Effector CD8-positive, alpha-beta T cell (primary cell): ENCODE measurements at places on chromosomes 2 and 18.

DNA sequence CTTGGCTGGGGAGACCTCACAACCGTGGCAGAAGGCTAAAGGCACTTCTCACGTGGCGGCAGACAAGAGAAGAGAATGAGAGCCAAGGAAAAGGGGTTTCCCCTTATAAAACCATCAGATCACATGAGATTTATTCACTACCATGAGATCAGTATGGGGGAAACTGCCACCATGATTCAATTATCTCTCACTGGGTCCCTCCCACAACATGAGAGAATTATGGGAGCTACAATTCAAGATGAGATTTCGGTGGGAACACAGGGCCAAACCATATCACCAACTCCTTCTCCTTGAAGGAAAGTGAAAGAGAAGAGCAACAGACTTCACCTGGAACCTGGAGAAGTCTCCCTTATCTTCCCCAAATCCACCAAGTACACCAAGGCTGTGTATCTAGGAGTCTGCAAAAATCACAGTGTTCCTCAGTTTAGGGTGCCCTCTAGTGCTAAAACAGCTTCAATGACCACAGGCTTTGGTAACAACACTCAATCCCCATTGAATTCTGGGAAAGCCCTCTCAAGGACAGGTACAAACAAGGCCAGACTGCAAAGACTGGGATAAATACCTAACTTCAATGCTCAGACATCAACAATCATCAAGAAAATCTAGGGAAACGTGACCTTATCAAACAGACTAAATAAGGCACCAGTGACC lies 148.8 kb upstream of the SRD5A2 start:
- no peak for DNase-seq

GRCh38 chr2:210128961-210129360 lies 42.2 kb downstream of the KANSL1L start:
- DNase-seq = no peak

DNA sequence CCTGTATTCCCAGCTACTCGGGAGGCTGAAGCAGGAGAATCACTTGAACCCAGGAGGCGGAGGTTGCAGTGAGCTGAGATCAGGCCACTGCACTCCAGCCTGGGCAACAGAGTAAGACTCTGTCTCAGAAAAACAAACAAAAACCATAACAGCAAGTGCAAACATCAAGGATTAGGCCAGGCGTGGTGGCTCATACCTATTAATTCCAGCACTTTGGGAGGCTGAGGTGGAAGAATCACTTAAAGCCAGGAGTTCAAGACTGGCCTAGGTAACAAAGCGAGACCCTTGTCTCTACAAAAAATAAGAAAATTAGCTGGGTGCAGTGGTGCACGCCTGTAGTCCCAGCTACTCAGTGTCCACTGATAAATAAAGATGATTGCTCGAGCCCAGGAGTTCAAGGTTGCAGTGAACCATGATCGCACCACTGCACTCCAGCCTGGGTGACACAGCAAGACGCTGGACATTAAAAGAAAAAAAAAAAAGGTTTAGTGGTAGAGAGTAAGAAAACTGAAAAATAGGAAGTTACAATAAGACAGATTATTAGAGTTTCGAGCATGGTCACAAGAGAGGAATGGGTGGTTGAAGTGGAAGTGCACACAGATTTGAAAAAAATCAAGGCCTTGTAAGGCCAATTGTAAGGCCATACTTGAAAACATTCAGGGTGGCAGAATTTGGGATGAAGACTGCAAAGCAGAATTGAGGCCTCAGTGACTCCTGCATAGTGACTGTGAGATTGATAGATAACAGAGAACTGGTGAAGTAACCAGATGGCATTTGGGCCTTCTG lies 6.4 kb upstream of the KCMF1 start:
- no peak for DNase-seq

DNA sequence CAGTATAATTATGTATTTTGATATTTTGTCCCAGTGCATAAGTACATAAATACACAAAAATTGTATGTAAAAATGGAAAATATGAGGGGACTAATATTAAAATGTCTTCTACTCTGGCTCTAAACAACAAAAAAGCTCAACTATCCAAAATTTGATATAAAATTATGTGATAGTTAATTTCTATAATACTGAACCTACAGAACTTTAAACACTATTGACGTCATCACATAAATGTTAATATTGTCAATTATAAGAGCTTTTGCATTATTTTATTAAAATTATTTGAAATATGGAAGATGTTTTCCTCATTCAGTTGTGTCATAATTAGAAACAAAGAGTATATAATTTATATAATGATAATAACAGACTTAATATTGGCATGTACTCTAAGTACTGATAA lies 1139.7 kb upstream of the TMEFF2 start:
- no peak for DNase-seq

DNA sequence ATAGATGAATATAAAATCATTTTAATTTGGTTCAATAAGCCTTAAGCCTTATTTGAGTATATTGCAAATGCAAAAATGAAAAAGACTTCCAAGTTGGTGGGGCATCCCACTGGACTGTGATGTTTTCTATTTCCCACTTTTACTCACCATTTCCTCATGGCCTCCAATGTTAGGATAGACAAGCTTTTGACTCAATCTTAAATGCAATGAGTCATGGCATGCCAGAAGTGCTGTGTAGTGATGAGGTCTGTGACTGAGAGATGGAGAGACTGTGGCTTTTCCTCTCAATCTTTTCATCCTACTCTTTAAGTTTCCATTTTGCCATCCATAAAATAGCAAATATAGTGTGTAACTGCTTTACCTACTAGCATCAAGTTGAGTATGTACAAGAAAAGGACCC lies 1401.2 kb upstream of the CELF4 start:
- no peak for DNase-seq

- DNase-seq = no peak
These were observed 161.8 kb downstream of the DLGAP1 start for GRCh38 chr18:4293337-4293736.

DNA sequence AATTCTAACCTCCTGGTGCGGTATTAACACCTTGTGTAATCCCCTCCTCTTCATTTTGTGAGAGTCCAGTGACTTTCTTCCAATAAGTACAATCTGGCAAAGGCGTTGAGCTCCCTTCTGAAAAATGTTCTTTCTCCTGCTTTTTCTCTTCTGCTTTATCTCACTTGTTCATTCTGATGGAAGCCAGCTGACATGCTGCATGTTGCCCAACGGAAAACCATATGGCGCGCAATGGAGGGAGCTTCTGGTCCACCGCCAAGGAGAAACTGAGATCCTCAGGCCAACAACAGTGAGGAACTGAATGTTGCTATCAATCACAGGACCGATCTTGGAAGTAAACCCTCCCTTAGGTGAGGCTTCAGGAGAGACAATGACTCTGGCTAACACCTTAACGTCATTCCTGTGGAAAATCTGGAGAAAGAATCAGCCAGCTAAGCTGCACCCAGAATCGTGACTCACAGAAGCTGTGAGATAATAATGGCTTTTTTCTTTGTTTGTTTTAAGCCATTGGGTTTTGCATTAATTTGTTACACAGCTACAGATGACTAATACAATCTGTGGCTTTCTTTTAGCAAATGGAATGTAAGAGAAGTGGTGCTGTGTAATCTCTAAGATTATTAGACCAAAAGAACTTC lies 1323.9 kb upstream of the DDX18 start:
- no peak for DNase-seq

DNA sequence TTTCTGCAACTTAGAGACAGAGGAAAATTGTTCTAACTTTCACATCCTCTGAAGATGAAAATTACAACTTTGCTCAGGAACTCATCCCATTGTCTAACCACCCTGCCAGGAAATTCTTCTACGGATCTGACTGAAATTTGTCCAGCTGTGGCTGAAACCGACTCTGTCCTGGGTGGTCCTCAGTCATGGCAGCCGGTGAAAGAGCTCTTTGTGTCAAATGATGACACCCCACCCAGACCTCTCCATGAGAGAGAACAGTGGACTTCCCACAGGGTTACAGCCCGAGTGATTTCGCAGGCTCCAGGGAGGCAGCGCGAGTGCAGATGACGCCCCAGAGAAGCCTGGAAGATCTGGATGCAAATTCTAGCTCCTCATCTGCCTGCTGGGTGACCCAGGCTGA lies 65.1 kb upstream of the TRIB2 start:
- no peak for DNase-seq

- DNase-seq = no peak
These were observed 18.2 kb upstream of the BOK start for GRCh38 chr2:241540401-241540770.

DNA sequence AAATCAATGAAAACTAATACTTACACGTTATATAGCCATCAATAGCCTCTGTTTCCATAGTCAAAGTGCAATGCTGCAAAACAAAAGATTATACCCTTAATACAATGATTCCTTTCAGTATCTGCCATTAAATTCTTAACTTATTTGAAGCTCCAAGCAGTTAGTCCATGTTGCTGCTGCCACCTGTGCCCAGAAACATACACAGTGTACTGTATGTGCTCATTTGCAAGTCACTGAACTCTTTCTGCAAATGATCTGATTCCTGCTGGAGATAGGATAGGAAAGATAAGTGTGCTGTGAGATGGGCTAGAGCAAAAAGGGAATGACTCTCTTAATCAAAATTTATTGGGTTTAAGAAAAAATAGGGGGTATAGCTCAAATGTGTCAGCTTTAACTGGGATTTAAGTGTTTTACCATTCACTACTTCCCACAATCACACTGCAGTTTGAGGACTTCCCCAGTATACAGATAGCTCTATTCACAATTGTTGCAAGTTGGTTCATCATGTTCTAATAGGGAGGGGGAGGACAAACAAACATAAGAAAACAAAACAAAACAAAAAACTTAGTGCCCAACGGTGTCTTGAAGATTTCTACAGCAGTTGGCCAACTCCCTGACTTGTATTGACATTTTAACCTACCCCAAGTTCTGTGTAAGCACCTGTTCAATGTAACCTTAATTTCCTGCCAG lies 2.7 kb downstream of the IKZF2 start:
- DNase-seq = no peak

DNA sequence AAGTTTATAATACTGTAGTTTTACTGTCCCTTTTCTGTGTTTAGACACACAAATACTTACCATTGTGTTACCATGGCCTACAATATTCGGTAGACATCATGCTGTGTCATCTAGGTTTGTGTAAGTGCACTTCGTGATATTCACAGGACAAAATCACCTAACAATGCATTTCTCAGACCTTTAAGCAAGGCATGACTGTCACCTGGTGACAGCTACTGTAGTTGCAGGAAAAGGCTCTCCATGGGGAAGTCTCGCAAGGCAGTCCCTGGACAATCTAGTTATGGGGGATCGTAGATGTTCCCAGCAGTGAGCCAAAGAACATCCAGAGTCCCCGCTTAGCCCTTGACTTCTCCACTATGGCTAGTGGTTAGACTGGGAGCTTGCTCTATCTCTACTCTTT lies 73.1 kb downstream of the EIF2AK3 start:
- DNase-seq = no peak

DNA sequence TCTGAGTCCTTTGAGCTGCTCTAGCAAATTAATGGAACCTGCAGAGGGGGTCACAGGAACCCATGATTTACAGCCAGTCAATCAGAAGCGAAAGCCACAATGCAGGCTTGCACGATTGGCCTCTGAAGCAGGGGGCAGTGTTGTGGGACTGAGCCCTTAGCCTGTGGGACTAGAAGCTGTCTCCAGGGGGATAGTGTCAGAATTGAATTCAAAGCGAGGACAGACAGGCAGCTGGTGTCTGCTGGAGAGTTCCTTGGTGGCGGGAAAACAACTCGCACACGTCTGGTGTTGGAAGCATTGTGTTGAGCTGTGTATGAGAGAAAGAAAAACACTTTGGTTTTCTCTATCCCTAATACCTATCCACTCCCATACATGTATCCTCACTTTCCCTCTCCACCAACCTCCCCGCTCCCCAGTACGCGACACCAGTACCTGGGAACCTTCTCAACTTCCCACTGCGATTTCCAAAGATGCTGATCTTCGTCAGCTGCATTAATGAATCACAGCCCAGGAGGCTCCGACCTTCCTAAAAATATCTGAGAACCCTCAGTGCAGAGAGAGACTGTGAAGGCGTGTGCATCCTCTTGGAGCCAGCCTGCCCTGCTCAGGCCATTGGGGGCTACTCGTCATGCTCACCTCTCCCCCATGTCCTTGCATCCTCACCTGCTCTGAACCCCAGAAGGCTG lies 88.2 kb downstream of the HS1BP3 start:
- no peak for DNase-seq

DNA sequence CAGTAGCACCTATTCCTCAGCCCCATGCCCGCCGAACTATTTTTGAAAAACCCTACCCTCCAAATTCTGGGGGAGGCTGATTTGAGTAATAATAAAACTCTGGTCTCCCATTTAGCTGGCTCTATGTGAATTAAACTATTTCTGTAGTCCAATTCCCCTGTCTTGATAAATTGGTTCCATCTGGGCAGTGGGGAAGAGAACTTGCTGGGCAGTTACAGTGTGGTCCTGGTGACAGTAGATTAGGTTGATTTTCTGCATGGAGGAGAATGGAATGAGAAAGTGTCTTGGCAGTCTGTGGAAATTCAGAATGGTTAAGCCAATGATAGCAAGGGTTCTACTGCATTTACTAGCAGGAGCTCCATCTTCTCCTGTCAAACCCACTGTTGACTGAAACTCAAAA lies 95.0 kb downstream of the SPP2 start:
- no peak for DNase-seq

GRCh38 chr2:60634438-60634837 lies 81.0 kb upstream of the BCL11A start:
- DNase-seq = no peak

DNA sequence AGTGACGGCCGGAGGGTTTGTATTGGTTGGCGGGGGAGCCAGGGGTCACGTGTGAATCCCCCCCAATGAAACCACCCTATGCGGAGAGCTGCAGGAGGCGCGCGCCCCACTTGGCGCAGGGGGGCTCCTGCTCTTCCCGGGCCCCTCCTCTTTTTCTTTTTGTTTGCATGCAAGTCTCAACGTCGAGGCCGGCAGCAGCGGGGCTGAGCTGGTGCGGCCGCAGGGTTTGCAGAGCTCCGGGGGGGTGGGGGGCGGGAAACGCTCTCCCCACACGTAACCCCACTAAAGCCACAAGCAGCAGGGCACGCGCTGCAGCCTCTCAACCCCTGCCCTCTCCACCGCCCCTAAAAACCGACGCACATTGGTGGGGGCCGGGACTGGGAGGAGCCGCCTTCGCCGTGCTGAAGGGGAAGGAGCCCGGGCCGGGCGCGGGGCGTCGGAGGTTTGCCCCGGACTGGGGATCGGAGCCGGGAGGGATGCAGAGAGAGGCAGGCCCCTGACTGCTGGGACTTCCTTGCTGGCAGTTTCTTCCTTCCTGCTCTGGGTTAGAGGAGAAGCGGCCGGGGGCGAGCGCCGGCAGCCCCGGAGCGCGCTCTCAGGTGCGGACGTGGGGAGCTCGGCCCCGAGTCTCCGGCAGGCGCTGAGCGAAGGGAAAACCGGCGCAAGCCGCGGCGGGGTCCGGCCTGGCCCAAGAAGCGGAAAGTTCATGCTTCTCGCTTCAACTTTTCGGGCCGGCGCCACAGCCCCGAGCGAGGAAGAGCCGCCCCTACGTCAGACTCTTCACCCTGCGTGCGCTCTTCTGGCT lies 864 bp downstream of the LBH start:
- DNase-seq = peak; percentile 83

DNA sequence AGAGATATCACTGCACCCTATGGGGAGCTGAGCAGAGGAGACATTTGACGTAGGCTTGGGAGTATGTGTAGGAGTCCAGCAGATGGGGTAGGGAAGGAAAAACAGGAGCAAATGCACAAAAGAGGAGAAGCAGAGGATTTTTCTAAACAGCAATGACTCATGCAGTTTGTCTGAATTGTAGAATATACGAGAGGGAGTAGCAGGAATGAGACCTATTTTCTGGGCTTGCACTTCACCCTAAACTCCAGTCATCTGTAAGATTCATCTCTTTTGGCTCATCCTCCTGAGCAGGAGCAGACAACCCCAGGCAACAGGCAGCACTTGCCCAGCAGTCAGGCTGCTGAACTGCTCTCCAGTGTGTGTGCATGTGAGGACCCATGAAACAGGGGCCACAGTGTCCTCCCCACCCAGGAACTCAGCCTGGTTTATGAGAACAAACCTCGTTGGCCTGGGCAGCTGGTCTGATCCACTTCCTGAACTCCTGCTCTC lies 100.2 kb upstream of the CDC42EP3 start:
- DNase-seq = no peak
